ENCODE measurements at places on chromosomes 1 and 21.

DNA sequence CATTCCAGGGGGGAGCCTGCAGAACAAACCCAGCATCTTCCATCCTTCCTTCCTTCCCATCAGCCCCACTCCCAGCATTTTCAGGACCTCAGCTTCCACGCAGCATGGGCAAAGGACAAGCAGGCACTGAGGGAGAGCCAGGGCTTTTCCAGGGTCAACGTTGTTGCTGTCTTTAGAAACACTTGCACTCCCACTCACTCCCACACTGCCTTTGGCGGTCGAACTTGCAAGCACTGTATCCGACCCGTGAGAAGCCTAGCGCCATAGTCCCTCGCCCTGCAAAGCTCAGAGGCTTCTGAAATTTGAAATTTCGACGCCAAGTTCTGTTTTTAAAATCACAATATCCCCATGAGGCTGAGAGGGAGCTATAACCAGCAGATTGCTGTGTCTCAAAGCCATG lies 47.4 kb downstream of the KCNAB2 start:
- DNase-seq, result no peak

DNA sequence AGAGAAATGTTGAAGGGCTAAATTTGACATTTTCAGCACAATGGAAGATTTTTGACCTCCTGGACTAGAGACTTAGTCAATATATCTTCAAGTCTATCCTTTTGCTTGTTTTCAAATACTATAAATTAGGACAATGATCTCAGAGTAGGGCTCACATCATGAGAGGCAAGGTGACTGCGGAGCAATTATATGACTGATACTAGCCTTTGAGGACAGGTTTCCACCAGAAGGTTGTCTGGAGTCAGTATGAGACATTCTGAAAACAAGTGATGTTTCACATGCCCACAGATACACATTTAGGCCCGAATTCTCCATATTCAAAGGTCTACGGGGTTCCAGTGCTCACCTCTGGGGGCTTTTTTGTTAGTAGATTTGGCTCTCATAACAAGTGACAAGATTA lies 142.3 kb upstream of the SAMSN1 start:
- DNase-seq, result no peak

DNA sequence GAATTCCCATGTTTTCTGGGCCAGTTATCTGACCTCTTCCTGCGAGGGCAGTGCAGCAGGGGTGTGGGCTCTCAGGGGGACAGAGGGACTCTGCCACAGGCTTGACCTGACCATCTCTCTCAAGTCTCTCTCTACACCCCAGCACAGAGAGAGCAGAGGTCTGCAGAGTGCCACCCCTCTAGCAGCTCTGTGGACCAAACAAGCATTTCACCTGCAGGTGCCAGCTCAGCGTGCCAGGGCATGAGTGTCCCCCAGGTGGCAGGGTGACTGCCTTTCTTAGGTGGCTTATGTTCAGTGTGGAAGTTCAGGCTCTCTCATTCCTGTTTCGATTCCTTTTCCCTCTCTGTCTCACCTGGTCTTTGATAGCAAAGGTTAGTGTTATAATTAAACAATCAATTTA lies 191.3 kb downstream of the CACNA1E start:
- no peak for DNase-seq

GRCh38 chr1:47578026-47578720 lies 140.3 kb downstream of the FOXD2 start:
- DNase-seq, result no peak

- no peak for DNase-seq
Measured at GRCh38 chr1:83512373-83513193, 486.3 kb downstream of the TTLL7 start.

- no peak for DNase-seq
Measured at GRCh38 chr1:2642131-2642559, 9.3 kb upstream of the MMEL1 start.

- DNase-seq, result no peak
Measured at GRCh38 chr1:169133801-169134502, 27.5 kb downstream of the ATP1B1 start.

GRCh38 chr1:16116002-16116401 lies 39.9 kb downstream of the EPHA2 start:
- DNase-seq, result no peak

DNA sequence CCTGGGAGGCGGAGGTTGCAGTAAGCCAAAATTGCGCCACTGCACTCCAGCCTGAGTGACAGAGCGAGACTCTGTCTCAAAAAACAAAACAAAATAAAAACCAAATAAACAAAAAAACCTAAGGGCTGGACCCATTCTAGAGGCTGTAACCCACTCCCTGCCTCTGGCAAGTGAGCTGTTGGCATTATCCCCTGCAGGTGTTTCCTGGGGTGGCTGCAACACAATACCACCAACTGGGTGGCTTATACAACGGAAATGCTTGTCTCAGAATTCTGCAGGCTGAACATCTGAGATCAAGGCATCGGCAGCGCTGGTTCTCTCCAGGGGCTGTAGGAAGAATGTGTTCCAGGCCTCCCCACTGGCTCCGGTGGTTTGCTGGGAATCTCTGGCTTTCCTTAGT lies 15.2 kb downstream of the LRRC38 start:
- DNase-seq, result no peak

- DNase-seq, result no peak
Measured at GRCh38 chr21:44703731-44704635, 7.0 kb downstream of the KRTAP10-12 start.

GRCh38 chr1:242203262-242203661 lies 204.4 kb upstream of the MAP1LC3C start:
- DNase-seq, result no peak

- no peak for DNase-seq
Measured at GRCh38 chr1:66342707-66343106, 191.2 kb upstream of the SGIP1 start.

All from upper lobe of left lung (tissue), 6 donors.